Germinal center (tissue), 1 donor: ENCODE measurements at places on chromosomes 16 and 17.
A peak's percentile ranks its signal among the peaks of the same experiment; 100 is the strongest.

DNA sequence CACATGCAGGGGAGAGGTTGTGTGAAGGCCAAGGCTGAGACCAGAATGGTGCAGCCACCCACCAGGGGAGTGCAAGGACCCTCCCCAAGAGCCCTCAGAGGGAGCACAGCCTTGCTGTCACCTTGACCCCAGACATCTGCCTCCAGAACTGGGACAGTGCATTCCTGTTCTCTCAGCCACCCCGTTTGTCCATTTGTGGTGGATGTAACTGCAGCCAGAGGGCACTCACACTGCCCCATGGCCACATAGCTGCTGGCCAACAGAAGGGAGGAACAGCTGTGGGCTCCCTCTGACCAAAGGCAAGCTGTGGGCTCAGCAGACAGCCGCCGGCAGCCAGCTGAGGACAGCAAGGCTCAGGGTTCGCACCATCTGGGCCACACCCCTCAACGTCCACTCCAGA, 49.8 kb upstream of the KLHDC4 start:
- DNase-seq = no peak

GRCh38 chr16:85485379-85485778, 127.7 kb upstream of the GSE1 start:
- DNase-seq = no peak

GRCh38 chr16:87028481-87029320, 288.5 kb downstream of the C16orf95 start:
- DNase-seq = no peak

- no peak for DNase-seq
Observed at GRCh38 chr16:31708348-31708747, 165.3 kb upstream of the ZNF267 start.

GRCh38 chr17:2821868-2822267, 25.6 kb downstream of the RAP1GAP2 start:
- no peak for DNase-seq

- DNase-seq = peak; percentile 51
Observed at GRCh38 chr16:67246756-67247191, 507 bp downstream of the FHOD1 start.

GRCh38 chr16:78474762-78475161, 375.3 kb downstream of the WWOX start:
- no peak for DNase-seq

- DNase-seq = no peak
Observed at GRCh38 chr16:57571098-57571497, 28.7 kb downstream of the ADGRG5 start.

DNA sequence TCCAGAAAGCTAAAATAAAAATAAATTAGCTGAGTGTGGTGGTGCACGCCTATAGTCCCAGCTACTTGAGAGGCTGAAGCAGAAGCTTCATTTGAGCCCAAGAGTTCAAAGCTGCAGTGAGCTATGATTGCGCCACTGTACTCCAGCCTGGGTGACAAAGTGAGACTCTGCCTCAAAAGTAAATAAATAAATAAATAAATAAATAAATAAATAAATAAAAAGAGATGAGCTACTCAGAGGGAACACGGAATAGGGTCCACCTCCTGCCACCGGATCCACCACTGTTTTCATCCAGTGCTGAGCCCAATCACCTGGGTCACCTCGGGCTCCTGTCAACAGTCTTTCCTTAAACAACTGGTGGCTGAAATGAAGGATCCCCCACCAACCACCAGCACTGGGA, 6.7 kb upstream of the DPEP3 start:
- DNase-seq = no peak

DNA sequence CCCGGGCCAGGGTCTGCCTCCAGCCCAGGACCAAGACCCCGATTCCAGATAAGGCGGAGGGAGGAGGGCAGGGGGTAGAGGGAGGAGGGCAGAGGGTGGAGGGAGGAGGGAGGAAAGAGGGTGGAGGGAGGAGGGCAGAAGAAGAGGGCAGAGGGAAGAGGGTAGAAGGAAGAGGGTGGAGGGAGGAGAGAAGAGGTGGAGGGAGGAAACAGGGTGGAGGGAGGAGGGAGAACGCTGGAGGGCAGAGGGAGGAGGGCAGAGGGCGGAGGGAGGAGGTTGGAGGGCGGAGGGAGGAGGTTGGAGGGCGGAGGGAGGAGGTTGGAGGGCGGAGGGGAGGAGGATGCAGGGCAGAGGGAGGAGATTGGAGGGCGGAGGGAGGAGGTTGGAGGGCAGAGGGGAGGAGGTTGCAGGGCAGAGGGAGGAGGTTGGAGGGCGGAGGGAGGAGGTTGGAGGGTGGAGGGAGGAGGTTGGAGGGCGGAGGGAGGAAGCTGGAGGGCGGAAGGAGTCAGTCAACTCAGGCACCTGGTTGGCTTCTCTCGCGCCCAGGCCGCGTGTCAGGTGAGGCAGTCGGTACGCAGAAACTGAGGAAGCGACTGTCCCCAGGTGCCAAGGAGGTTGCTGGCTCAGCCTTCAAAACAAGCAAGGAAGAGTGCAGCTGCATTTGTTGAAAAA, 65.2 kb downstream of the KLHDC4 start:
- peak; percentile 76 for DNase-seq

DNA sequence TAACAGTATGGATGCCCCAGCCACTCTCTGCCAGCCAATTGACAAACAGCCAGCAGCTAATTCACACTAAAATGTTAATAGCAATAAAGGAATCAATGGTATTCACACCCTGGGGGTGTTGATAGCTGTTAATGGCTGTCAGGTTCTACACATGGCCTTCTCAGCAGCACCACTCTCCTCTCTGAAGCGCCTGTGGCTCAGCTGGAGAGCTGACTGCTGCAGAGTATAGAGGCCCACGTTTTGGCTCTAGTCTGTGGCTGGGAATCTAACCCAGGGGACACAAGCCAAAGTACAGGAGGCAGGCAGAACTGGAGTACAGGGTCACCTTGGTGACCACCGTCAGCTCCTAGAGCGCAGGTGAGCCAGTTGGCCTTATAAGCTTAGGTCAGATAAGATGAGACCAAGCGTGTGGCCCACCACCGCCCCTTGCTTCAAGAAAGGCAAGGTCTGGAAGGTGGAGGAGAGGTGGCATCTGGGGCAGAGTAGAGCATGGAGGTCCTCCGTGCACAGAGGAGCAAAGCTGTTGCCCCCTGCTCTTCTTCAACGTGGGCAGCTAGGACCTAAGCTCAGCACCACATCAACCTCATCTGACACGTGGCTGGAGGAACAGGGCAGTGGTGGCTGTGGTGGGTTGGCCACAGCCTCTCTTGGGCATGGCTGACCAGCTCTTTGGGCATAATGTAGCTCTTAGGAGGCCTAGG, 25.4 kb downstream of the CCR7 start:
- no peak for DNase-seq

DNA sequence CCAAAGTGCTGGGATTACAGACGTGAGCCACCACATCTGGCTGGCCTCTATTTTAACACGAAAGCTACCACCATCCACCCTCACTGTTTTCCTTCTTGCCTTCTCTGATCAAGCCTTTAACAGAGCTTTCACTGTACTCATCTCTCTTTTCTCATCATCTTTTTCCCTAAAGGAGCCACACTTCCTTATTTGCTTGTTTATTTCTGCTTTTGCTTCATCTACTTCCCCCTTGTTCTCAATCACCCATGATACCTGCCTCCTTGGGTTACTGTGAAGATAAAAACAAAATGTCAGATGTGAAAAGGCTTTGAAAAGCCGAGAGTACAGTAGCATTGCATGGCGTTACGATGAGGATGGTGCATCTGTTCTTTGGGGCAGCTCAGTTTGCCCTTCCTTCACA, 79.9 kb downstream of the ZNF18 start:
- DNase-seq = peak; percentile 8

DNA sequence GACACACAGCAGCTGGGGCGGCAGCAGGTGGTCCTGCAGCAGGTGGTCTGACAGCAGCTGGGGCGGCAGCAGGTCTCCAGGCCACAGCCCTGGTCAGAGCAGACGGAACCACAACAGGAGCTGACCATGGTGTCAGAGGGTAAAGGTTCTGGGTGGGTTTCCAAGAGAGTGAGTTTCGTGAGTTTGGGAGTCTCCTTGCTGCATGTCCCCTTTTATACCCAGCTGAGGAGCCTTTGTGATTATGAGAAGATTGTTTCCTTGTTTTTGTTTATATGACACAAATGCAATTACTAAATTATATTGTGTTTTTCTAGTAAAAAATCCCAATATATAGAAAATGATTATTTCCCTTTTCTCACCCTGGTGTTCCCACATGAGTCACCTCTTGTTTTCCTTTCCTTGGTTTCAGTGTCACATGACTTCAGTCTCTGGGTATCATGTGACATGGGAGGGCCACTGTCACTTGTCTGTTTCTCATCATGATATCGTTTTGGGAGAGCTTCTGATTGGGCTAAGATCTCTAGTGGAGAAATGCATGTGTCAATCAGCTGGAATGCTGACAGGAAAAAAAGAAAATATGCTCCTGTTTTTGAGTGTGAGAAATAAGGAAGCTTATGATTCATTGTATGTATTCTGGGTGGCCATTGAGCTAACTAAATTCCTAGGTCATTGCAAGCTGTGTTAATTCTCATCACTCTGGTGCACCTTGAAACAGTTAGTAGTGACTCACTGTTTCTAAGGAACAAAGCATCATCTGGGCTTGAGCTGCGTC, at the start of gene KRTAP4-6:
KRTAP4-6 (minus strand) TSS at position 185 of the 772 bp plus-strand sequence; CDS start at position 128, 57 bp downstream.
- DNase-seq = no peak

- no peak for DNase-seq
Observed at GRCh38 chr17:2369551-2370210, 31.2 kb downstream of the MNT start.

GRCh38 chr16:48075398-48075797, 80.4 kb downstream of the ABCC12 start:
- no peak for DNase-seq

- no peak for DNase-seq
Observed at GRCh38 chr16:47110939-47111338, 32.8 kb downstream of the NETO2 start.

GRCh38 chr17:81615401-81615930, 21.4 kb downstream of the NPLOC4 start:
- DNase-seq = no peak

- DNase-seq = no peak
Observed at GRCh38 chr17:79633154-79633553, 22.3 kb upstream of the RBFOX3 start.

DNA sequence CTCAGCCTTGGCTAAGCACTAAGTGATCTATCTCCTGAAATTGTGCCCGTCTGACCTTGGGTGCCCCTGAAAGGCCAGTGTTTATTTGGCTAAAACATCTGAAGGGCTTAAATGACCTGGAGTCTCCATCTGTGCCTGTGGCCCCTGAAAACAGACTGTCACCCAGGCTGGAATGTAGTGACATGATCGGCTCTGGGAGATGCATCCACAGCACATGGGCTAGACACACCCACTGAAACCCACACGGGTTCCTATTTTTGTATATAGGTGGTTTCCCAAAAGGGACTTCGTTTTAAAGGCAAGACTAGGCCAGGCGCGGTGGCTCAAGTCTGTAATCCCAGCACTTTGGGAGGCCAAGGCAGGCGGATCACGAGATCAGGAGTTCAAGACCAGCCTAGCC, 13.5 kb downstream of the CEP295NL start:
- DNase-seq = peak; percentile 50

GRCh38 chr17:67386965-67387551, 10.0 kb downstream of the PITPNC1 start:
- peak; percentile 19 for DNase-seq

DNA sequence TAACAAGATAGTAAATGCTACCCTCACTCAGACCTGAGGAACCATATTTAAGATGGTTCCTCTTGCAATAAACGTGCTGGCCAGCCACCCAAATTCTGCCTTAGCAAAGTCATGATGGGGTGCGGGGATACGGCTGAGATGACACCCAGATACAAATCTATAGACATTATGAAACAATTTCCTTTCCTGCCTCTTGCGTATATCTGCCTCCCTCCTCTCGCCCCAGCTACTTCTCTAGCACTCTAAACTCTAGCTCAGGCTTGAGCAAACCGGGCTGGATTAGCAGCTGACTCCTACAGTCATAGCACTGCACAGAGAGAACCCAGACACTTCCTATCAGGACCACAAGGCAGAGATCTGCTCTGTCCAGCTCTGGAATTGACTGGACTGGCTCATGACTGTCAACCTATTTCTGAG, 22.3 kb downstream of the CD300LF start:
- no peak for DNase-seq

DNA sequence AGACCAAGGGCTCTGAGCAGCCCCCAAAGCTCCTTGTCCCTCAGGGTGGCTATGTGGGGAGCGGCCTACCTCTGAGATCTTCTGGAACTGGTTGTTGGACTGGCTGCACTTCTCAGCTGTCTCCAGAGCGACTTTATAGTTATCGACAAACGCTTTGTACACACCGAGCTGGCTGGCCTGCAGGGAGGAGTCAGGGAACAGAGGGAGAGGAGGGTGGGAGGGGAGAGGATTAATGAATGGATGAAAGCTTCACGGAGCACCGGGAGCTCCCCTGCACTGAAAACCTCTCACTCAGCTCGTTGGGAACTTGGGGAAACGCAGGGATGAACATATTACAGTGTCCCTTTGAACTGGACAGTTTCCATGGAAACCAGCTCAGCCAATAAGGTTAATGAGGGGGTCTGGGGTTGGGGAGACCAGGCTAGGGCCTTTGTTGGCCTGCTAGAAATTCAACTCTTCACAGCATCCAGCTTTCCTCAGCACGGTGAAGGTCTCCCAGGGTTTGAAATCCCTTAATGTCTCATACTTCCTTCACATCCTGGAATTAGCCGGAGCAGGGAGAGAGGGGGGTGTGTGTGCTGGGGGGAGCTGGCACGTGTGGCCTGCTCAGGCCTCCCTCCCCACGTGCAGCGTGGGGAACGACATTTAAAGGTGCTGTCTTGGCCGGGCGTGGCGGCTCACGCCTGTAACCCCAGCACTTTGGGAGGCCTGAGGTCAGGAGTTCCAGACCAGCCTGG, 86.7 kb downstream of the TIMM22 start:
- DNase-seq = no peak

- no peak for DNase-seq
Observed at GRCh38 chr17:3512505-3513171, 36.8 kb downstream of the ASPA start.

GRCh38 chr17:67435786-67436185, 58.7 kb downstream of the PITPNC1 start:
- no peak for DNase-seq

DNA sequence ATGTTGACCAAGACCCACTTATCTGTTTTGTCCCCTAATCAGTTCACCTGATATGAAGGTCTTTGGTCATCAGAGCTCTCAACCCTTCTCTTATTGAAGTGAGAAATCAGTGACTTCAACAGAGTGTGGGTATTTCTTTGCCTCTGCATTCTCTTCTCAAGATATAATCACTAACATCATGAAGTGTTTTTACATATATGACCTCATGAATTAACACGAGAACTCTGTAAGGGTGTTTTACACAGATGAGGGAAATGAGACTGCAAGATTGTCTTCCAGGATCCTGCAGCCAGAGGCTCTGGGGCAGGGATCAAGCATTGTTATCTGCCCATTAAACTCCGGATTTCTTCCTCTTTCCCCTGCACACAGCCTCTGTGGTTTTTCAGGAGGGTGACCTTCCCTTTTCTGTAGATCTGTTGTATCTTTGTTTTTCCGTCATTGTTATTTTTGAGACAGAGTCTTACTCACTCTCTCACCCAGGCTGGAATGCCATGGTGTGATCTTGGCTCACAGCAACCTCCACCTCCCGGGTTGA, 22.7 kb downstream of the LCMT1 start:
- DNase-seq = no peak
